ENCODE measurements at places on chromosomes 2 and 18.

- ATAC-seq, result no peak
Measured at GRCh38 chr2:81853341-81853740, 1548.8 kb upstream of the LRRTM1 start.

DNA sequence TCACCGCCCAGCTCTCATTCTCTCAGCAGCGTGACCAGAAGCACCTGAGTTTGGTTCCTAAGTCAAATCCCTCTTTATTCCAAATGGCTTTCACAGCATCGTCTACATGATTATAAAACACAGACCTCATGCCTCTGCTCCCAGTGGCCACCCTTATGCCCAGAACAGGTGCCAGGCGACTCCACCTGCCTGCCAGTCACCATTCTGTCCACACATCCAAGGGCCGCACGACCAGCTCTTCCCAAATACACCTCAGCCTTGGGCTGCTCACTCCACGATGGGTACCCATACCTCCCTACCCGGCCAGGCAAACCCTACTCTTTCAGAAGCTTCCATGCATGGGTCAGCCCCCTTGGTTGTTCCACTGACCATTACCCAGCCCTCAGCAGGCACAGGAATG lies 851.6 kb upstream of the SALL3 start:
- no peak for ATAC-seq

DNA sequence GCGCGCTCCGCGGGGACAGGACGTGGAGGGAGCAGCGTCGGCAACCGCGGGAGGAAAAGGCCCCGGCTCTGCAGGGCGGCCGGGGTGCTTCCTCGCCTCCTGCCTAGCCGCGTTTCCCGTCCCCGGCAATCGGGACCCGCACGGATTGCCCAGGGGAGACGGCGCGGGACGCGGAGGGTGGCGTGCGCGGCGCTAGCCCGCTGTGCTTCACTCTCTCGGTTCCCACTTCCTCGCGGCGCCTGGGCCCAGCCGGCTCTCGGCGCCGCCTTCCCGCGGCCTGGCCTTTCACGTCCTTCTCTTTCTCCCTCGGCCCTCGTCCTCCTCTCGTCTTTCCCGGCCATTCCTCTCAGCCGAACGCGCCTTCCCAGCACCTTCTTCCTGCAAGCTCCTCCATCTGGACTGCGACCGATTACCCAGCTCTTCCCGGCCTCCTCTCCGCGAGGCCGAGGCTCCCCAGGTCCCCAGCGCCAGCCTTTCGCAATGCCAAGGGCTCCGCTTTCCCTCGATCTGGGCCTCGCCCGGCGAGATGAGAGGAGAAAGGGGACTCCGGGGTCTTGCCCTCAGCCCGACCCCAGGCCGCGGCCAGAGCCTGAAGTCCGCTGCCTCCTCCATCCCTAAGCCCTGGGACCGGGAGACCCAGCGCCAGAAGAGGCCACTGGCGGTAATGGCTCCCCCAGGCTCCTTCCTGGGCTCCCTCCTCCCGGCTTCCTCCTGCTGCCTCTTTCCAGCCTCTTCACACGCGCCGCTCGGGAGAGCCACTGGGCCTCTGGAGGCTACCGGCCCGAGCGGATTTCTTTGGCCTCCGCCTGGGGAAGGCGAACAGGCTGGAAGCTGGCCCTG lies 34.3 kb upstream of the ATP6V1B1 start:
- no peak for ATAC-seq

GRCh38 chr18:70235478-70235877 lies 30.0 kb upstream of the RTTN start:
- no peak for ATAC-seq

DNA sequence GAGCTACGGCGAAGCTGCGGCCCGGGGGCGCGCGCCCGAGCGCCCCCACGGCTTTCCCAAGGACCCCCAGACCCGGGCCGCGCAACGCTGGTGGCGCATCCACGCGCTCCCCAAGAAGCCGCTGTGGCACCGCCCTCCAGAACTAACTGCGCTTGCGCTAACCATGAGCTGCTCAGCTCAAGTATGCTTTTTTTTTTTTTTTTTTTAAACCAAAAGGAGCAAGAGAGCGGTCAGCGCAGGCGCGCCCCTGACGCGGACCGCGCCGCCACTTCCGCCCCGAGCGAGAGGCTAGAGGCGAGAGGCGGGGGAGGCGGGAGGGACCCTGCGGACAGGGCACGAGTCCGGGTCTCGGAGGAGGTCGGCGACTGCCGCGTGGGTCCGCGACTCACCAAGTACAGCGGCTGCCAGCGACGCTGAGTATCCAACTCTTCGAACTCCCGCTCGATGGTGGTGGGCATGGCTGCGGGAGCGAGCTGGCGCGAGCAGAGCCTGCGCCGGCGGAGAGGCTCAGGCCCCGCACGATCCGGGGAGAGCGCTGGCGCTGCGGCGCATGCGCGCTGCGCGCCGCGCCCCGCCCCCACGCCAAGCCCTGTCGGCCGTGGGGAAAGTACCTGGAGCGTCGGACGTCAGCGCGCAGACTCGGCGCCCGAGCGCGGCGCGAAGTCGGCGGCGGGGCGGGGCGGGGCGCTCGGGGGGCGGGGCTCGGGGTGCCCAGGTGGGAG lies at the start of gene PTPN2:
Gene PTPN2, minus strand, starts transcription at position 554 of the 722 bp plus-strand sequence. Its CDS starts 96 bp downstream, at position 458.
- peak; percentile 86 for ATAC-seq

DNA sequence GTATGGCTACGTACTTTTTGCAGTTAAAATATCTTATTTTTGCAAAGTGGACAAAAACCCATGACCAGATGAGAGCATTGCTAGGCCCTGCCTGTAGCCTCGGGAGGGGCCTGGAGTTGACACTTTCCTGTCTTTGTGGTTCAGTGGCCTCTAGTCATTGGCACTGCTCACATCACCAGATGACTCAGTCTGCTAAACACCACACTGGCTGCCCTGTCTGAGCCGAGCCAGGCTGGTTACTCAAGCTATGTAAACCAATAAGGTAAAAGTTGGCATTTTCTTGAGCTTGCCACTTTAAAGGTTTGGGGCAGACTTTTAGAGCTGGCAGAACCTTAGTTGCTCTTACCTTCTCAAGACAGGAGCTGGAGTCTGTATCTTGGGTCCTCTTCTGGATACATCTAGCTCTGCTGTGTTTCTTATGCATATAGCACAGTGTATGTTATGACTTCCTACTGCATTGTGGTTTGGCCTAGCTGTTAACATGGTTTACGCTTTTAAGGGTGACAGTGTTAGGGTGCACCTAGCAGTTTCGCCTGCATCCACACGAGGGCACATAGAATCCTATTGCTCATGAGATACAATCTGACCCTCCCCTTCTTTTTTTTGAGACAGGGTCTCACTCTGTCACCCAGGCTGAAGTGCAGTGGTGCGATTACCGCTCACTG lies 76.4 kb downstream of the AP1S3 start:
- ATAC-seq, result peak; percentile 96
